CD4-positive, alpha-beta T cell treated with Interleukin-6 at 100 ng/mL for 8 hours (primary cell): ENCODE measurements at places on chromosomes 5 and 9.

DNA sequence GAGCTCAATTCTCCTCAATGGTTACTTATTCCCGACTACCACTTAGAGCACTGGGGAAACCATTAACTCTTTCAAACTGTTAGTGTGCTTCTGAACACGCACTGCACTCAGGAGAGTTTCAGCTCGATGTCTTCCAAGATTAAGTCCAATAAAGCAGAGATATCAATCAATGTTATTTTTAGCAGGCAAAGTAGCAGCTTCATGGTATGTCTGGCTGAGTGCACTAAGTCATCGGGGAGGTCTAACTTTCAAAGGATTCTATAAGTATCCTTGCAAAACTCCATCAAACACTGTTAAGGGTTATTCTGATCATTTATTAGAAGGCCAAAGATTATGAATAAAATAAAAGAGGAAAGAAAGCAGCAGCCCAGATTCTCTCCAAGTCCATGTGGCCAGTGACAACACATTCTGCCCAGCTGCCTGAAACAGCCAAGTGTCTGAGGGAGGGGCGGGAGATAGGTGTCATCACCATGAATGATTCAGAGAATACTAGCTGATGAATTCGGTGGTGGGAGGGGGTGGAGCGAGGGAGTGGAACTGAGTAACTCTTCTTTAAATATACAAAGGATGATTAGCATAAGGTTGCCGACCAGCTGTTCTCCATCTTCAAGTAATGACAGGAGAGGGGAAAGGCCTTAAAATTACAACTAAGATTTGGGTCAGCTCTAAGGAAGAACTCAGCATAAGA lies 21.3 kb downstream of the NREP start:
- no peak for DNase-seq

DNA sequence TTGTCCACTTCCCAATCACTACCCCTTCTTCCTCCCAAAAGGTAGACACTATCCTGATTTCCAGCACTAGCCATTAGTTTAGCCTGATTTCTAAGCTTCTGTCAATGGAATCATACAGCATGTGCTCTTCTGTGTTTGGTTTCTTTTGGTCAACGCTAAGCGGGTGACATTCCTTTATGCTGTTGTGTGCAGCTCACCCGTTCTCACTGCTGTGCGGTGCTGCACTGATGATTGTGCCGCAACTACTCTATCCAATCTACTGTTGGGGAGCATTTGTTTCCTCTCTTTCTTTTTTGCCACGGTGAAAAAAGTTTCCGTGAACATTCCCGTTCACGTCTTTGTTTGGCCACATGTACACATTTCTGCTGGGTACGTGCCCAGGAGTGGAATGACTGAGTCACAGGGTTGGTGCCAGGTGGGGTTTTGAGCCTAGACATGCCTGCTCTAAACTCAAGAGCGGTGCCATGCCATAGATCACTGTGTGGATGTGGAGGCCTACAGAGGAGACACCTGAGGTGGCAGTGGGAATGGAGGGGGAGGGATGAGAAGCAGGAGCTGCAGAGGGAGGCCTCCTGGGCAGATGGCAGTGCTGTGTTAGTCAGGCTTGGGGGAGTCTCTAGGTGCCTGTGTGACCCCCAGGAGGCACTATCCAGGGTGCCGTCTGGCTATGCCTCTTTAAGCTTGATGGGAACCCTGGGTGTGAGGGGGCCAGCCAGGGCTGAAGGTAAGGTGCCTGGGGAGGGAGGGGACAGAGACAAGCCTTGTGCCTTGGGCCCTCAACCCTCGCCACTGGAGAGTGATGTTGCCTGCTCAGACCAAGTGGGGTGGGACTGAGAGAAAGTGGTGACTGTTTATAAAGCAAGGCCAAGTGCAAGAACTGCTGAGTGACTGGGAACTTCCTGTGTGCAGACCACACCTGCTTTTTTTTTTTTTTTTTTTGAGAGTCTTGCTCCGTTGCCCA lies 11.4 kb upstream of the ANKRD33B start:
- no peak for DNase-seq

- no peak for DNase-seq
These were observed 101.3 kb downstream of the NPR3 start for GRCh38 chr5:32812399-32812798.

DNA sequence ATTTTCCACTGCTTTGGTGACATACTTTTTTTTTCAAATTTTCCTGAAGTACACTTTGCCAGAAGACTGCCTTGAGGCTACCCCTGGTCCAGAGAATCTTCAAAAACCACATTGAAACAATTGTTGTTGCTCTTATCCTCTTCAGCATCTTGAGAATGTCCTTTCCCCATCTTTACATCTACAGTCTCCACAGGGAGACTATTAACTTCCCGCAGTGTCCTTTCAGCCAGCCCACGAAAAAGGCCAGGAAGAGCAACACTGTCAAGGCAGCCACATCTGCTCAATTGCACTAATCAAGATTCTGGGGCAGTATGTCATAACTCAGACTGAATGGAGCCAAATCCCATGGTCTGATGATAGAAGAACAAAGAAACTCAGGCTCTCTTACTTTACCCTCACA lies 148.3 kb downstream of the ENC1 start:
- no peak for DNase-seq

DNA sequence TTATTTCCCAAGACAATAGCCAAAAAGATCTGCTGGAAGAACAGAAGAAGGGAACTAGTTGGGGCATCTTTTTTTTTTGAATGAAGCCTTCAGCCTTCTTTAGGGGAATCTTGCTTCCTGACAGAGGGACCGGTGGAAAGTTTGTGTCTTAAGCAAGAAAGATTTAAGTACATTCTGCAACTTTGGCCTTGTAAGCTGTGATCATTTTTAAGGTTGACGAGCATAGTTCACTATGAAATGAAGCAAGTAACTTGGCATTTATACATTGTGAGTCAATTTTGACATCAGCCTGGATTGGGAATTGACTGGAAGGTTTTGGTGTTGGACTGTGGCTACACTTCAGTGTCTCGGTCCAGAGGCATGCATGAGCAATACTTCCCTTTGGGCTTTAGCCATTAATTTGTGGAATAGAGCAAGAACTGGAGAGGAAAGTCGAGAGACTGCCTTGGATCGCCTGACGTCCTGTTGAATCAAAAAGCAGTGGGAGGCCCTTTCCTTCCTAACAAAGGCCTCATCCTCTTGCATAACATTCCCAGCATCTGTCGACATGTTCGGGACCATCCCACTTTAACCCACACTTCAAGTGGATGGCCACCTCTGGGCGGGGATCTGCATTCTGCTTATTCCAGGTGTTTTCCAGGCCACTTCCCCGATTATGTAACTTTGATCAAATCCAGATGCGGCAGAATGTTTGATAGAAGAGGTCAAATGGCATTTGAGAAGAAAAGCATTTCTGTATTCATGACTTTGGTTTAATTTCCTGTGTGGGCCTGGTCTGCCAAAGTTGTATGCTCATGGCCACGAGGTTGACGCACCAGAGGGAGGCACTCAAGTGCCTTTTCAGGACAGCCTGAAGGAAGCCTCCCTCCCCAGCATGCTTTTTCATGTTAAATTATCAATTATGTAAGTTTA lies 12.5 kb downstream of the ABL1 start:
- DNase-seq = no peak

- no peak for DNase-seq
These were observed 222.7 kb upstream of the TRIM32 start for GRCh38 chr9:116464423-116464822.

- no peak for DNase-seq
These were observed 2.7 kb downstream of the NDST1 start for GRCh38 chr5:150510460-150511263.

DNA sequence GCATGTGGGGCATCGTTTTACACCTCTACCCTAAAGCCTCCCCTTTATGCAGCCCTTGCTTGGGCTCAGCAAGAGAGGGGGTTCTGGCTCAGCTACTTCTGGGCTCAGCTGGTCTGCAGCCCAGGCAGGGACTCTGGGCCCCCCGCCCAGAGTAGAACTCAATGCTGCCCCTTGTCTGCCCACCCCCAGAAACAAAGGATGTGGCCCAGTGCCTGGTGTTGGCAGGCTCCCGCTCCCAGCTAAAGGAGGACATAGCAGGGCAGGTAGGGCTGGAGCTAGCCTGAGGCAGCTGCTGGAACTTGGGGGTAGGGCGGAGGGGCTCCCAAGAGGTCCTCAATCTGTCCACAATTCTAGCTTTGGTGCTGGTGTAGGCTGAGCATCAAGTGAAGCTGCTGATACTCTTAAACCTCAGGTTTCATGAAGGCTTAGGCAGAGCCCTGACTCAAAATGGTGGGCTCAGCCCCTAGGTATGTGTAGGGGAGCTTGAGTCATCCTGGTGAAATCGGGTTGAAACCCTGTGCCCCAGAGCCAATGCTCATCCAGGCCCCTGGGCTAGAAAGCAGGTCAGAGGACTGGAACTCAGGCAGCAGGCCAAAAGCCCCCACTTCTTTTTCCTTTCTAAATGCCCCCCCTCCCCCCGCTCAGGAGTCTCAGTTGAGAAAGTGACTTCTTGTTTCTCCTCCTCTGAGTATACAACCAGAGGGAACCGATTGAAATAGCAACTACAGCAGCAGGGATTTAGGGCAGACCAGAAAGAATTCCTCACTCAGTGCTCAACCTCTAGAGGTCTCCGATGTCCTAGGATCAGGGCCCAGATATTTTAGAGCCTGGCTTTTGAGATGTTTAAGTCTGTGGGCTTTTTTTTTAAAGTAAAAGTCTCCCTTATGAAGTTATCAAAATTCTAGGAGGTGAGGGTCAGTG lies 11.4 kb downstream of the PSD2 start:
- DNase-seq = no peak

- no peak for DNase-seq
These were observed 72.9 kb downstream of the ARHGEF37 start for GRCh38 chr5:149654231-149654630.

DNA sequence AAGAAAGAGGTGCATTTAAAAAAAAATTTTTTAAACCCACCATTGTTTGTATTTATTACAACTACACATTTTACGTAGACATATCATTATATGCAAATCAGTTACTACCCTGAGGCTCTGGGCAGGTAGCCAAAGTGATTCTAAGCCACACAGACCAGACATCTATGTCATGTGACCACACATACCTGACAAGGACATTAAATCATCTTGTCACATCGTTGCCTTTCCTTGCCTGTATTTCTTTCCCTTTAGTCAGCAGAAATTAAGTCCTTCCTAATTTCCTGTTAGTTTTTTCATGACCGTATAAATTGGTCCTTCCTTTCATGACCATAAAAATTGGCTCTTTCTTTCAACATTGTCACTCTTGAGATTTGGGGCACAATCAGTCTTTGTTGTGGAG lies 134.2 kb upstream of the MARCHF11 start:
- DNase-seq = no peak

DNA sequence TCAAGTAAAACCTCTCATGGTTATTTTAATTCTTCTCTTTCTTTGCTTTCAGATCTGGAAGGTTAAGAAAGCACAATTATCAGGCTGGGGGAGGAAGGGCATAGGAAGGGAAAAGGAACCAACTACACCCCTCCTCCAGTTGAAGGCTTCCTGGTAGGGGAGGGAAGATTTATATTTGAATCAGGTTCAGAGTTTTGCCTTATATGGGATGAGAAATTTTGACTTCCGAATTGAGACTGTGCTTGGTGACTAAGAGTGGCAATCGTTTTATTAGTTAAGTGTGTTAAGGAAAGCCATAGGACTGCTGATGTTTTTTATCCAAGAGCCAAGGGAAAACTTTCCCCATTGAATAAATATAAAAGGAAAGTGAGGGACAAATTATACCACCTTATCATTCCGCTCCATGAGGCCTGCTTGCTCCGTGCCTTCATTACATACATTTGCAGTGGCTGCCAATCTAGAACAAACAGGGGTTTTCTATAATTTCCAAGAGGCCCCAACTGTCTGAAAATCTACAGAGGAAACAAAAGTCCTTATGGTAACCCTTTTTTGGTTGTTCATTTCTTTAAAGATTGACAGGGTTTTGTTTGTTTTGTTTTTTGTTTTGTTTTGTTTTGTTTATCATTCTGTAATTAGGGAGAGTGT lies 115.7 kb upstream of the EPB41L4A start:
- DNase-seq = no peak

DNA sequence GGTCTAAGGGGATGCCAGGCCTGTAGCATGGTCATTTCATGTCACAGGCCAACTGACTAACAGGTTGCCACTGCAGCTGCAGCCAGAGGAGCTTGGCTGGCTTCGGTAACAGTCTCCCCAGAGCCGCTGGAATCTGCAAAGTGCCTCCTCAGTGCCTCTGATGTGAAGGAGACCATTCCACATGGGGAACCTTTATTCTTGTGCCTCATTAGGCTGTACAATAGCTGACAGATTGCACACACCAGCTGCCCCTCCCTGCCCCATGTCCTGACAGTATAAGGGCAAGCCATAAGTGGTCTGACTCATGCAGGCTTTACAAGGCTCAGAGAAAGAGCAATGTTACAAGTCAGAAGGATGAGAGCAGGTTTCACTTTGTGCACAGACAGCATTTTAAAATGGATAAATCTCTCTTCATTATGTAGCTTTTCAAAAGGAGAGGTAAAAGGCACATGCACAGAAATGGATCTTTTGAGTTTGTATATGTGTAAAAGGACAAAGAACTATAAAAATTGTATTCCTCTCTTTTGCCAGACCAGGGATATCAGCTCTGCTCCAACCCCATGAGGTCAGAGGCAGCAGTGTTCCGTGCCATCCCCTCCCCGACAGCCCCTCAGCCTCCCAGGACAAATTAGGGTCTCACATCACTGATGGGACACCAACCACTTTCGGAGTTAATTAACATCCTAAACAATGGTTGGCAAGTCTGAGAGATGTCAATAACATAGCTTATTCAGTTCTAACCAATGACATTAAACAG lies 467.8 kb downstream of the TMEM232 start:
- DNase-seq = no peak

DNA sequence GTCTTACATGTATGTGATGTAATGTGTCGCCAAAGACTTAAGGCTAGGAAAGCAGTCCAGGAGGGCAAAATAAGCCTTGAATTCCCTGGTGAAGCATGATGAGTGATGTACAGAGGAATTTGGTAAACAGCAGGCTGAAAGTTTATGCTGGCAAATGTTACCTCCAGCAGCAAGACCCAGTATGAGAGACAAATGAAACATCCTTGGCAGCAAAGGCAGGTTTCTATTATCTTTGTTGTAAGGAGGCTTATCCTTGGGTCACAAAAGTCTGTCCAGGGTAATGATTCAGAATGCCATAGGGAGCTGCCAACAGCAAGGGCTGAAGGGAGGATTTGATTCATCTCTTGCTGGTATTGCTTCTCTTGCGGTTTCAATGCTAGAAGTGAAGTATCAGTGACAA lies 75.9 kb upstream of the HTR4 start:
- DNase-seq = no peak

GRCh38 chr9:131717719-131718460 lies 22.0 kb downstream of the RAPGEF1 start:
- DNase-seq = no peak

- DNase-seq = no peak
These were observed 107.7 kb upstream of the PANK3 start for GRCh38 chr5:168686837-168687236.
